Fibroblast of skin of abdomen (primary cell): ENCODE measurements at places on chromosomes 3 and 15.

GRCh38 chr15:29121369-29121656 is 148.3 kb downstream of the NSMCE3 start:
- no peak for DNase-seq

DNA sequence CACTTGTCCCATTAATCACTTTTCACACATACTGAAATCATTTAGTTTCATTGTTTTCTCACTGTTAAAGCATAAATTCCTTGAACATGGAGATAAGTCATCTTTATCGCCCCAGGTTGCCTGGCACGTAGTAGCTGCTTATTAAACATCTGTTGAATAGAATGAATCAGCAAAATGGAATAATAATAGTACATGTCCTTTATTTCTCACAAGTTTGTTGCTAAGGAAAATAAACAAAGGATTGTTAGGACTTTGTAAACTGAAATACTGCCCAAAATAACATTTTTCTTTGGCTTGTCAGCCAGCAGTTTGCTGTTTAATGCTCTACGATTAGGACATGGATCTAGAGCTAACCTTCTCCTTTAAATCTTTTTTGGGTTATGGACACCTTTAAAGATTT is 17.9 kb downstream of the SLC35A5 start:
- no peak for DNase-seq

DNA sequence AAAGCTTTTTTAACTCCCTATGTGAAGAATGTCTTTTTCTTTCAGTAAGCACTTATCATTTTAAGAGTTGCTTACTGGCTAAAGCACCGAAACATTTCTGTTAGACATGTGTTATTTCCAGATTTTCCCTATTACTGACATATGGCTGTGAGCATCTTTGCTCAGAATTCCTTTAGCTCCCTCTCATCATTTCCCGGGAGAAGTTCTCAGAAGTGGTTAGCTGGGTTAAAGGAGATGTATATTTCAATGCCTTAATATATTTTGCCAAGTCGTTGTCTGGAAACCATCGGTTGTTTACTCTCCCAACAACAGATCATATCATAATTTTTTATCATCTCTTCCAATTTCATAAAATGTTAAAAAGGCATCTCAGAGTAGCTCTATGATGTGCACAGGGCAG is 396.5 kb downstream of the OCA2 start:
- peak; percentile 82 for DNase-seq

GRCh38 chr15:48675436-48675835 is 29.9 kb upstream of the FBN1 start:
- DNase-seq: no peak

- DNase-seq: peak; percentile 4
These were observed 544 bp upstream of the TIMMDC1 start for GRCh38 chr3:119497820-119498185.

DNA sequence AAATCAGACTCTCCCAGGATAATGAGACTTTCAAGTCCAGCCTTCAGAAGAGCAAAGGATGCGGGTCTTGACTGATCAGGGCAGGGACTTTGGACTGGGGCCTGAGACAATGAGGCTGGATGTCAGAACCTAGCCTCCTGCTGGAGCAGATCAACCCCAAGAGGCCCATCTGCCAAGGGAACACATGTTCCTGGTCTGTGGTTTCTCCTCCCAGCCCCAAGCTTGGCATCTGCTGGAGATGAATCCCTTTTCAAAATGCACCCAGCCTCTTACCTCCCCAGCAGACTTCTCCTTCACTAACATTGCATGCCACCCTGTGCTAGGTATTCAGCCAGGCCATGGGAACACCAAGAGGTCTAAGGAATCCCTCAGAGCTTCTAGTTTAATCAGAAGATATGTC is 43.7 kb upstream of the MFGE8 start:
- DNase-seq: no peak

DNA sequence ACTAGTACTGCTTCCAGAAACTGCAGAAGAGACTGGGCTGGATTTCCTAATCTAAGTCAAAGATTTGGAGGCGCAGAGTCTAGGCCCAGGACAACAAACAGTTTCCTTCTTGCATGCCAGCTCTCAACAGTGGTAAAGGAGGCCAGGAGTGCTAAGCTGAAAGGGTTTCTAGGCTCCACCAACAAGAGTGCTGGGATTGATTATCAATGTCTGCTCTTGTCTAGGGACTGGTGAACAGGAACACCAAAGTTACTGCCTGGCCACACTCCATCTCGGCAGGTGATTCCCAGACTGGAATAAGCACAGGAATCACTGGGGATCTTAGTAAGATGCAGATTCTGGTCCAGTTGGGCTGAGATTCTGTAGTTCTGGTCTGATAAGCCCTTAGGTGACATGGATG is 22.8 kb upstream of the FGD5 start:
- no peak for DNase-seq

- no peak for DNase-seq
These were observed 53.6 kb downstream of the FEZF2 start for GRCh38 chr3:62319570-62320243.

- DNase-seq: no peak
These were observed 87.1 kb downstream of the ARNT2 start for GRCh38 chr15:80491163-80491847.

DNA sequence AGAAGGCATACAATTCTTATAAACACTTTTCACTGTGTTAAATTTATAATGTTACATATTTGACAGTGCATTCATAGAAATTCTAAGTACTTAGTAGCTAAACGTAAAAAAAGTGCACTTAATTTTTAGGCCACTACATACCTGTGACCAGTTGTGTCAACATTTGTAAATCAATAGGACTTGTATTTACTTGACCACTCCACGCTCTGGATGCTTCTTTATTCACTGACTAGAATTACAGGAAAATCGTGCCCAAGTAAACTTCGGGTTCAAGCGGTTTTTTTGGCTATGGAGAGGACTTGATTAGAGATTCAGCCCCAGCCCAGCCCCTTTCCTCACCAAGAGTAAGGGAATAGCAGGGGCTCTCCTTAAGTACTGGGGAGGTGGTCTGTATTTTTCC is 21.8 kb downstream of the WDR53 start:
- no peak for DNase-seq

DNA sequence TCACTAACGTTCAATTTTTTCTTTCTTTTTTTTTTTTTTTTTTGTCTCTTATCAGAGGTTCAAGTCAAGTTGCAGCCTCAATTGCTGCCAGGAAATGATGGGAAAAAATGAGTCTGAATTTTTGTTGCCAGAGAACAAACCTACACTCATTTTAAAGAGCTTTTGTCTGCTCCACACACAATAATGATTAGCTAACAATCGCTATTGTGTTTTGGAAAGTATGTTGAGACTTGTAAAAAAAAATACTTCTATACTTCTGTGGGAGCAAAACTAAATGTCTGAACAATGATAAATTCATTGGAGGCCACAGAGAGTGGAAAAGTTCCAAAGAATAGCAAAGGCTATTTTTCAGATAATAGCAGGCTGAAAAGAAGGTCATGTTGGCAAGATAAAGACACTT is 176.3 kb upstream of the LMCD1 start:
- DNase-seq: peak; percentile 21

GRCh38 chr3:100436951-100437350 is 35.6 kb downstream of the LNP1 start:
- DNase-seq: no peak

- DNase-seq: no peak
These were observed 457.7 kb upstream of the THRB start for GRCh38 chr3:24952388-24952787.

GRCh38 chr3:35596335-35596995 is 42.9 kb upstream of the ARPP21 start:
- no peak for DNase-seq

DNA sequence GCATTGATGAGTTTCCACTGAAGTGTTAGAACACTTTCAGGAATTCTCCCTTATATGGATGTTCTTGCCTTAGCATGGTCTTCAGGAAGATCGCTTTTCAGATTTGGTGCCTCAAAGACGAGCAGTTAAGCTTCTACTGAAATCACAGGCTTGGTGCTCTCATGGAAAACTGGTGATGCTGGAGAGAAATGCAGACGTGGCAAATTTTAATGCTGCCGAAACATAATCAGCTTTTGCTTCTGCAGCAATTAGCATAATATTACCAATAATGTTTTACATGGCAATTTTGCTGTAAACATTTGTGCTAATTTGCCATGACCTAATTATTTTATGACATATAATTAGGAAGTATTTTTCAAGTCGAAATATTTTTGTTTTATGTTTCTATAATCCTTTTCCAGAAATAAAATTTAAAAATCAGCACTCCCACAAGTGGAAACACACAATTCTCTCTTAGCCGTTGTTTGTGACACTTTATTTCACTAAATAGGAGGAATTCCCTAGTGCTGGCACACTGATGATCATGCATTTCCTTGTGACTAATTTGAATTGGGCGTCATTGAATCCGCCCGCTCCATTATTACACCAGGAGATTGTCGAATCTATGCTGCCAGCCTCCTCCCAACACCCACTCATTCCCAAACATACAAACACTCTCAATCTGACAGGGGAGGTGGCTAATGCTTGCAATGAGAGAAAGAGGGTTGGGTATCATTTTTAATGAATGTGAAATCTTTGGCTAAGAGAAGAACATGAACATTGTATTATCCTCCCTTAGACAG is 506.8 kb upstream of the PPP2R3A start:
- DNase-seq: no peak

- DNase-seq: no peak
These were observed 402.4 kb downstream of the PLCL2 start for GRCh38 chr3:17287006-17287689.

DNA sequence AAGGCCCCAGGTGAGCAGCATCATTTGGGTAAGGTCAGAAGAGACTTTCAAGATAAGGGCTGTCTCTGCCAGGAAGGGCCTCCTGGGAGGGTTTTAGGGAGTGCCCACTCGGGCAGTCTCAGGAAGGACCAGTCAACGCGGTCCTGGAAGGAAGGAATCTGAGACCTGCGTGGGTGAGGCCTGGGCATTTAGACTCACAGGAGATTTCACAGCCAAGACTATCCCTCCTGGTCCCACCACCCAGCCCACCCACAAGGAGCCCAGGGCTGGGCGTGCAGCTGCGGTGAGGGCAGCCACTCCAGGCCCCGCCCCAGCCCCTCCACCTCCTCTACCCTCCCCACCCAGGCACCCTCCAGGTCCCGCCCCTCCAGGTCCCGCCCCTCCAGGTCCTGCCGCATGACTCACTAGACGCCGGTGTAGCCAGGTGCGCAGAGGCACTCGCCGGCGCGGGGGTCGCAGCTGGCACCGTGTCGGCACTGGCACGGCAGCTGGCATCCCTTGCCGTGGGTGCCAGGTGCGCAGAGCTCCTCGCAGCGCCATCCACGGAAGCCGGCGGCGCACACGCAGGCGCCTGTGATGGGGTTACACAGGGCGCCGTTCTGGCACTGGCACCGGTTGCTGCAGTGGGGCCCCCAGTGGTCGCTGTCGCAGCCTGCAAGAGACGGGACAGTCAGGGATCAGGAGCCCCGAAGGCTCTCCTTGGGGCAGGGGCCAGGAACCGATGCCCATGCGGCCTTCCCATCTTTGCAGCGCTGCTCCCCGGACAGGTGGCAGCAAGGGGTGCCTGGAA is 112.7 kb downstream of the RAB11A start:
- DNase-seq: no peak

DNA sequence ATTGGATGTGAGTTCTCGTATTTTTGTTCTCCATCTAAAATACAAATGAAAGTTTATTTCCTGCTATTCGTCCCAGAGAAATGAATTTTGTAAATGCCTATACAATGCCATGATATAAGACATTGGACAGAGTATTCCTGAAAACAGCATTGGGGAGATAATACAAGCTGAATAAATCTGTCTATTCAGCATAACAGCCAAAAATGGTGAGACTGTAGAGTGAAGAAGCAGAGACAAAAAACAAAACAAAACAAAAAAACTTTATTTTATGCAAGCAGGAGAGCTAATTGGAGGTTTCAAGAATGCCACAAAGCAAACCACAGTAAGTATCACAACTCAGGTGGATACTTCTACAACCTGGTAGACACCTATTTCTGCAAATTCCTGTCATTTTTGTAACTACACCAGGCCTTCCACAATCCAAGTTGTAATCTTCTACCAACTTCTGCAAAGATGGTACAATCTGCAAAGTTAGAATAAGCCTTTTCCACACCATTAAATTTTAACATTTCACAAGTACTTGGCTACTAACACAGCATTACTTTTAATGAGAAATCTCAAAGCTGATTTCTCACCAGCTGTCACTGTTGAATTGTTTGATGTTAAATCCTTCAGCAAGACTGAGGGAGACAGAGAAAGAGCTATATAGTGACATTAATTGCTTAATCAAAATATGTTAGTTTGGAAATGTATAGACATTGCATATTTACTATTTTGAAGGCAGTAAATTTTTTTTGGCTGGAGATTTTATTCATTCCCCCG is 163.1 kb downstream of the CLSTN2 start:
- no peak for DNase-seq

GRCh38 chr15:73273181-73274002 is 95.4 kb downstream of the HCN4 start:
- peak; percentile 49 for DNase-seq

DNA sequence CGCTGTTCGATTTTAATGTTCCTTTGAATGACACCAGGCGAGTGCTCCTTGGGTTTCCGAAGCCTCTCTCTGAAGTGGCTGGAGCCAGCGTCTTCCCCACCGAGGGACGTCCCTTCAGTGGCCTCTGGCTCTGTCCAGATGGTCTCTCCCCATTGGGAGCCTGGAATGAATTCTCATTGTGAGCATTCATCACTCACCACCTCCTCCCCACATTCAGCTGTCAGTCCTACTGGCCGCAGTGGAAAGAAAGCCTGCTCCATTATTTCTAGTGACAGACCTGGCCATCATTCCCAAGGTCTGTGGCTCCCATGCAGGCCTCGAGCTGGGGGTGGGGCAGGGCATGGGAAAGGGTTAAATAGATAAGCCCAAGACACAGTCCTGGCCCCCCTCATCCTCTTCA is 35.2 kb downstream of the ZNF710 start:
- no peak for DNase-seq

GRCh38 chr15:67716171-67716570 is 109.1 kb upstream of the SKOR1 start:
- DNase-seq: no peak

DNA sequence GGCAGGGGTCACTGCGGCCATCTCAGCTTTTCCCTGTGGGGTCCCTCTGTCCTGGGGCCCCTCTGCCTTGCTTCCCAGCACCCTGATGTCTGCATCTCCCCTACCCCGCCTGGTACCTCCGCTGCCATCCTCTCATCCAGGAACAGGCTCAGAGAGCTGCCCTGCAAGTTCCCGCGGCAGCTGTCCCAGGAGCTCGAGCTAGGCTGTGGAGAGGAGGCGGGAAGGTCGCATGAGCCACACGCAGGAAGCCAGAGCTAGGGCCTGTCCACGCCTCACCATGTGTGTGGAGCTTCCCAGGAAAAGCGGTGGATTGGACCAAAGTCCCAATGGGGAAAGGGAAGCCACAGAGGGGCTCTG is 12.5 kb downstream of the PLA2G4B start:
- DNase-seq: no peak

- DNase-seq: peak; percentile 70
These were observed 844.7 kb downstream of the DIPK2A start for GRCh38 chr3:144816323-144816722.

- no peak for DNase-seq
These were observed 49.2 kb upstream of the MAP3K13 start for GRCh38 chr3:185313693-185314246.

GRCh38 chr15:89795996-89796395 is 18.7 kb downstream of the ANPEP start:
- DNase-seq: no peak
